HFFc6 (cell line): ENCODE measurements at places on chromosomes 4 and X.

GRCh38 chr4:24595659-24596058, 11.3 kb upstream of the DHX15 start:
- no peak for DNase-seq

DNA sequence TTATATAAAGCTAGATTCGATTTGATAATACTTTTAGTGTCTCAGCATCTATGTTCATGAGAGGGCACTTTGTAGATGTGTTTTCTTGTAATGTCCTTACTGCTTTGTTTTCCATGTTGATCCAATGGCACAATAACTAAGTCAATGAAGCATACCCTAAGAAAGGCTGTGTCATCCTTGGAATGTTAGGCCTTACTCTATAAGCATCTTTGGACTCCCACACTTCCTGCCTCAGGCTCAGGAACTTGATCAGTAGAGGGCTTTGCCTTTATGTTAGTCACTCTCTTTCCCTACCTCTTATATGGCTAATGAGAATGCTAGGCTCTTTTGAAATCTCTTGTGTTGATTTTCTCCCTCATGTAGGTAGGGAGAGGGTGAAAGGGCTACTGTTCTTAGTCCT, 33.2 kb upstream of the EDA2R start:
- DNase-seq: peak; percentile 28

GRCh38 chr4:52843351-52843750, 18.8 kb upstream of the RASL11B start:
- no peak for DNase-seq

DNA sequence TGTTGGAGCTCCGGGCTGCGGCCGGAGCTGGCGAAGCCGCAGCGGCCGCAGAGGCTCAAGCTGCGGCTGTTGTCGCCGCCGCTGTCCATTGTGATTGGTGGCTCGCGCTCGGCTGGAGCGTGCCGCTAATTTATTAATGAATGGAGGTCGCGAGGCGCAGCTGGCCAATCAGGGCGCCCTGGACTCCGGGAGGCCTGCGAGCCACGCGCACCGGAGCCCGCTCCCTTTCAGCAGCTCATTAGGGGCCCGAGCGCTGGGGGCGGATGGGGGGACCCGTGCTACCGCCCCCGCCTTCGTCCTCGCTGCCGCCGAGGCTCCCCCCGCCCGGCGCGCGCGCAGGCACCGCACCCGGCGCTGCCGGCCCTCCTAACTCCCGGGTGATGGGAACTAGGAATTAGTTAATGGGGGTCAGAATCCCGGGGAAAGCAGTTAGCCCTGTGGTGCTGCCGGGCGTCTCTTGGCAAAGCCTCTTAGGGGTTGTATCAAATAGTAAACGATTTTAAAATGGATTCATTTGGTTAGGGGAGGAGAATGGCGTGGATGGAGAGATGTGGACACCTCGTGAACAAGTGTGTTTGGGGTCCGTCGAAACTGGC, 589 bp upstream of the NEUROG2 start:
- no peak for DNase-seq

- DNase-seq: no peak
Measured at GRCh38 chrX:8273451-8273895, 102.4 kb upstream of the VCX2 start.

- peak; percentile 1 for DNase-seq
Measured at GRCh38 chr4:33930497-33930896, 2313.8 kb downstream of the ARAP2 start.

- no peak for DNase-seq
Measured at GRCh38 chrX:111831343-111831742, 44.6 kb upstream of the TRPC5OS start.

GRCh38 chrX:1475481-1475880, 22.8 kb upstream of the ASMTL start:
- no peak for DNase-seq

DNA sequence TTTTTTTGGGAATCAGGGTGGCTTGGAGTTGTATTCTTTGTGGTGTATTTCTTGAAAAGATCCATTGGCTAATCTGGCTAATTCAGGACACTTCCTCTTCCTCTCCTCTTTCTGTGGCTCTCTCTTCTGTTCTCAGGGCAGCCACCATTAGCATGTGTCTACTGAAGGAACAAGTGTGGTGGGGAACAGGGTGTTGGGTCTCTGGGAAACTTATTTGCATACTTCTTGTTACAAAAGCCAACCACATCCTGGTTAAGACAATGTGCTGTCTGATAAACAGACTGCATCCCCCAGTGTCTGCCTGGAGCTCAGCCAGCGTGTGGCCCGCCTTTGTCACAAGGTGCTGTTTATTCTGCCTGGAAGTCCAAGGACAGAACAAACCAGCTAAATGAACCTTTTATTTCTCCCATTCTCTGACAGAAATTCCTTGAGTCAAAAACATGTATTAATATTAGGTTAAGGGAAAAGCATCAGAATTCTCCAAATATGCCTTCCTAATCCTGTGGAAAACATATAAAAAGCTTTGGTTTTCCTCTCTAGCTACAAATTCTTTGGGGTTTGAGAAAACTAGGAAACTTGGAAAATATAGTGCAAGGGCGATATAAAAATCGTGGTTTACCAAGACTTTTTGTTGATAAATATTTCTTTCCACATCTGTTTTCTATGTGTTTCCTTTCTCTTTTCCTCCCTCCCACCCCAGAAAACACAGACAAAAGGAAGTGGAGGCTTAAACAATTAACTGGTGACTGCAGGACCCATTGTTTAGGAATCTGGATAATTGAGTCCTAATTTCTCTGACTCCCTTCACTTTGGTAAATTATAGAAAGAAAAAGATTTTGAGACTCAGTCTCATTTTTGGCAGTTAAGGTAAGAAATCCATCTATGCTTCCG, 203.6 kb downstream of the SPRY1 start:
- DNase-seq: no peak

DNA sequence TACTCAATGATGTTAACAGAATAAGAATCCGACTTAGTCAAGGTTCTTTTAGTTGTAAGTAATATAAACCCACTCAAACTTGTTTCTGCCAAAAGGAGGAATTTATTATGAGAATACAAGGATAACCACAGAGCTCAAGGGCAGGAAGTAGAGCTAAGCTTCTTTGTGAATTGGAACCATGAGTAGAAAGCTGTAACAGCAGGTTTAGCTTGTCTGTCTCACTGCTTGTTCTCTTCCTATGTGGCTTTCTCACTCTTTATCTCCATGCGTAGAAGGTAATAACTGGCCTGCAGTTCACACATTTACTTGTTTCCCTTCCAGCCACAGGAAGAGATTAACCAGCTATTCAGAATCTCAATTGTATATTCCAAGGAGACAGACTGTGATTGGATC, 378.3 kb downstream of the PPP1R2C start:
- DNase-seq: no peak

DNA sequence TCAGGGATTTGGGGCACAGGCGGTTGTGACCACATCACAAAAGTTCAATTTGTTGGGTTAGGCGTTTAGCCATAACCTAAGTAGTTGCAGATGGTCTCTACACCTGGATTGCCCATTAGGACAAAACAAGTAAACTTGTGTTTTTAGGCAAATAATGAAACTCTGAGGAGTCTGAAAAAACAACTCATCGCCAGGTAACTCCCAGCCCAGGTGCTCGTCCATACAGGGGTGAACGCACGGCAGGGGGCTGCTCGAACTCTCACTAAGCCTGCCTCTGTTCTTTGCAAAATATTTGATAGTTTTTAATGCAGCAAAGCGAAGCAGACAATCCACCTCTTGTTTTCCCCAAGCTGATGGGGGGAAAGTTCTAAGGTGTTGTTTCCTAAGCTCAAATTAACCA, 559 bp upstream of the RHOH start:
- DNase-seq: no peak

DNA sequence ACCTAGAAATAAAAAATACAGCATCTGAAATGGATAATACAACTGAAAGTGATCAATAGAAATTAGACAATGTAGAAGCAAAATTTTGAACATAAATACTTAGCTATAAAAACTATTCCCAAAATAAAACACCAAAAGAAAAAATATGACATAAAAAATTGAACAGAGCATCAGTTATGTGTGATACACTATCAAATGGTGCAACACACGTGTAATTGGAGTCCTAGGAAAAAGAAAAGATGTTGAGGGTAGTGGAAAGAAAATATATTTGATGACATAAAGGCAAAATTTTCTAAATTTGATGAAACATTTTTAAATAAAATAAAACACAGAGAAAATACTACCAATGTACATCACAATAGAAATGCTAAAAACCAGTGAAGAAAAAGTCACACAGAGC, 63.1 kb downstream of the NPY2R start:
- DNase-seq: no peak

DNA sequence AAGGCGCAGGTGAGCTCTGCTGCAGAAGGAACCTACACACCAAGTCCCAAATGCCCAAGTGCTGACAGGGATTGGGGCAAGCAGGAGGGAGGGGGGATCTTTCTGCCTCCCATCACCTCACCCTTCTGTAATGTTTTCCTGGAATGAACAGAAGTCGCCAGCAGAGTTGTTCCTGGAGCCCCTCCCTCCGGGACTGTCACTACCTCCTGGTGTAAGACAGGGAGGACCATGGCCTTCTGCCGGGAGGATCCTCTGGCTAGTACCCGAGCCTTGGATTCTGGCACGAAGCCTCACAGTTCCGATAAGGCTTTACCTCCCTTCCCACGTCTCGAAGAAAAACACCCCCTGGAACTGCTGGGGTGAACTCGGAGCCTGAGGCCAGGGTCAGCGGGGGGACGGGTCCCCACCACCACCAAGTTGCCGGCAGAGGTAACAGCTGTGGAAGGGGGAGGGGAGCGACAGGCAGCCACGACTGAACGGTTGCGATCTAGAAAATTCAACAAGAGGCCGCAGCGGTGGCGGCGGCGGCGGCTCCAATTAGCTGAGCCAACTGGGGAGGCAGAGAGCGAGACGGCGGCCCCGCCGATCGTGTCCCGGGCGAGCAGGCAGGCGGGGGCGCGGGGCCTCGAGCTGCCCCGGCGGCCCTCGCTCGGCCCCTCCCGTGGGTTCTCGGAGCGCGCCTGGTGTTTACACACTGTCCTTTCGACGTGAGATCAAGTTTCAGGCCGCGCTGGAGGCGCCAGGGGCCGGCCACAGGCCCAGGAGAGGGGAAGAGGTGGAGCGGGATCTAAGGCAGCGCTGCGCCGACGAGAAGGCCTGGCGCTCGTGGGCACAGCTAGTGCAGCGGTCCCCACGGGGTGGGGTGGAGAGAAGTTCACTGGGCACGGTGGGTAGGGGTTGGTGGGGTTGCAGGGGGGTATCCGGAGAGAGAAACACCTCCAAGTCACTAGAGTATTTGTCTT, 53.7 kb upstream of the BCOR start:
- no peak for DNase-seq

GRCh38 chr4:170231377-170231776, 141.6 kb upstream of the AADAT start:
- no peak for DNase-seq

- no peak for DNase-seq
Measured at GRCh38 chr4:33071535-33071934, 2351.4 kb downstream of the PCDH7 start.

DNA sequence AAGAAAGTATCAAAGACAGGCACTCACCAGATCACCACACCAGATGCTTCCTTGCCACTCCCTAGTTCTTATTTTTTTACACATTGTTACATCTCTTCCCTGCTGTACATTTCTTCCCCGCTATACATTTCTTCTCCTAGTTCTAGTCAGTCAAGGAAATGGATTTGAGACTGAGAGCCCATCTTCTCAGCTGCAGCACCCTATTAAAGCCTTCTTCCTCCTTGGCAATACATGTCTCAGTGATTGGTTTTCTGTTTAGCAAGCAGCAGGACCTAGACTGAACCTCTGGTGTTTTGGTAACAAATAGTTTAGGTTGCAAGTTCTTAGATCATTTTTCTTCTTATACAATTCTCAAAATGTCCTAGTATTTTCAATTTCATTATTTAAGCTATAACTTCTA, 35.3 kb upstream of the KLHL8 start:
- no peak for DNase-seq

DNA sequence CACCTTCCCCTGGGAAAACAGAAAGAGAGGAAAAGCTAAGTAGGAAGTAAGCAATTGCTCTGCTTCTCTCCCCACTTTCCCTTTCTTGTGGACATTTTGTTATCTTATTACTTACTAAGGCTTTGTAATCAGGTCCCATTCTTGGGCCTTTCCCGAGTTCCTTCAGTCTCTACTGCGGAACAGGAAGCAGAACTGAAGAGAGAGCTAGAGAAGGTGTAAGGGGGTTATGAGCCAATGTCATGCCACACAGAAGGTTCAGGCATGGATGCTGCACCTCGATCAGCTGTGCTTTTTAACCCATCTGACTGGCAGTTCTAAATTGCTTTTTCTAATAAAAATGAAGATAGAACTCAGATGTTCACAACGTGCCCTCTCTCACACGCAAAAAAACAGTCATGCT, 83.6 kb downstream of the MID1 start:
- DNase-seq: no peak

DNA sequence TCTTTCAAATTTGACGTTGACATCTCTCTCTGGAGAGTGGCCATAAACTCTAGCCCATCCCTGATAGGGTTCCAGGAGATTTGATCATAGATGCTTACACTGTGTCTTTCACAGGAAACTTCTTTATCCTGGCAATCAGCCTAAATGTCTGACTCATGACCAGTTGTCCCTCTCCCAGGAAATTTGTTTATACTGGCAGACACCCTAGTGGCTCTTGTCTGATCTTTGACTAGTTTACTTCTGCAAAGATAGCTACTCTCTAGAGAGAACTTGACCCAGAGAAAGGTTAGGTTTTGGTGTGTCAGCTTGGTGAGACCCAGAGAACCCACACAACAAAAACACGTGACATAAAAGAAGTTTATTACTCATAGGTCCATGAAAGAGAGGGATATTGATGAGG, 509.8 kb downstream of the CENPC start:
- no peak for DNase-seq

- DNase-seq: no peak
Measured at GRCh38 chr4:90084967-90085295, 42.3 kb upstream of the CCSER1 start.

DNA sequence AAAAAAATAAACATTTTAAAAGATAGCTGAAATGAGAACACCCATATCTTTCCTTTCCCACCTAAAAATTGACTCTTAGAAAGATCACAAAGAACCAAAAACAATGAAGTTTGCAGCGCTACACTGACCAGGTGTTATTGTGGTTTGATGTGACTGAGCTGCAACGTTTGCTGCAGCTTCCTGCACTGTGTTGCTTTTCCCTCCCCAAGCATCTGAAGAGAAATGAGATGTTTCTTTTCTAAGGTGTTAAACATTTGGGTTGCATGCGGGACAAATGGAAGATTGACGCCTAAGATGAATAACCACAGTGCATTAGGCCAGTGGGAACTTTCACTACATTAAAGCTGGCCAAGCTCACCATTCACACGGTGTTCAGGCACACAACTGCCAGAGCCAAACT, 8.9 kb downstream of the LEF1 start:
- DNase-seq: no peak

- DNase-seq: no peak
Measured at GRCh38 chr4:16464651-16465050, 238.4 kb upstream of the TAPT1 start.

GRCh38 chr4:70600977-70601376, 8.9 kb downstream of the AMBN start:
- no peak for DNase-seq

DNA sequence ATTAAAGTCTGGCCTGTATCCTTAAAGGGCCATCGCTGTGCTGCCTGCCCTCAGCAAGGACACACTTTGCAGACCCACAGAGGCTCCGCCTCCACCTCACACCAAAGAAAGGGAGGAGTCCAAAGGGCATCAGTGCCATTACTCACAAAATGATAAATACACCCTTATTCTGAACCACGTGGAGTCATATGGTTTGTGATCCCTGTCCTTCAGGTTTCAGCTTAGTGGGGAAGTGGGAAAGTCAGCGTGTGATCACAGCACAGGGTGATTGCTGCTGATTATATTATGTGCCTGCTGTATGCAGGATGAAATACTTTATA, 35.9 kb upstream of the MSANTD1 start:
- no peak for DNase-seq

GRCh38 chr4:141497627-141498026, 138.8 kb upstream of the IL15 start:
- no peak for DNase-seq
